ENCODE measurements at places on chromosomes 7 and 10. TPM values are rescaled to one million over a fixed set of nuclear protein-coding genes. Genes with fewer than 3 reads are reported as not detected.

The GSTO2 gene
- 0.73 TPM for total RNA-seq

The WNT8B gene
- 0.27 TPM for total RNA-seq

The INTS1 gene
- 76.7 TPM for total RNA-seq

The HOXA4 gene
- total RNA-seq: 0.16 TPM

The IGFBP1 gene
- not detected for total RNA-seq

The HDAC9 gene
- total RNA-seq: 0.16 TPM

Data from T-helper 2 cell treated with Interferon-gamma antibody and Interleukin-4, amounts not matched to agents 100 ng/mL and 5 ng/mL, for 36 hours (primary cell).